ENCODE measurements at places on chromosomes 1 and 21. TPM values are rescaled to one million over a fixed set of nuclear protein-coding genes. Genes with fewer than 3 reads are reported as not detected.

Gene KRTAP21-2
- total RNA-seq, result not detected

Gene DHX9
- total RNA-seq, result 102 TPM

Gene KRTAP26-1
- total RNA-seq, result not detected

Gene CLCA4
- not detected for total RNA-seq

Gene HIVEP3
- 7.3 TPM for total RNA-seq

Gene S100A6
- 798 TPM for total RNA-seq

Gene TMEM61
- not detected for total RNA-seq

Gene YBX1
- 809 TPM for total RNA-seq

Gene ADORA1
- 0.44 TPM for total RNA-seq

Gene ST6GALNAC5
- not detected for total RNA-seq

Gene AVPR1B
- total RNA-seq, result not detected

Gene PLA2G2F
- total RNA-seq, result not detected

Gene AKR1A1
- 57.8 TPM for total RNA-seq

Gene LAPTM5
- total RNA-seq, result 767 TPM

Gene CADM3
- 11.9 TPM for total RNA-seq

Gene SLC30A2
- 0.22 TPM for total RNA-seq

Gene SV2A
- 0.22 TPM for total RNA-seq

Gene TEX50
- total RNA-seq, result not detected

Gene TDRD10
- total RNA-seq, result 9.0 TPM

Gene NBPF10
- total RNA-seq, result 0.98 TPM

Gene HES3
- total RNA-seq, result not detected

Gene MYOG
- not detected for total RNA-seq

Gene CC2D1B
- 23.5 TPM for total RNA-seq

Gene MYOM3
- total RNA-seq, result 0.94 TPM

Gene AMY2B
- total RNA-seq, result 66.3 TPM

Gene HRNR
- total RNA-seq, result not detected

Gene CAMK1G
- total RNA-seq, result 0.51 TPM

Gene DLGAP3
- total RNA-seq, result not detected

Gene RNU1-4
- under 0.01 TPM for total RNA-seq

Gene CD244
- not detected for total RNA-seq

Gene PADI2
- total RNA-seq, result 0.19 TPM

Gene CELA3B
- total RNA-seq, result not detected

Gene PGBD5
- 5.9 TPM for total RNA-seq

Gene NID1
- 180 TPM for total RNA-seq

Gene HUNK
- 0.17 TPM for total RNA-seq

Gene PLEKHN1
- total RNA-seq, result 0.33 TPM

Gene SNAP47
- total RNA-seq, result 21.4 TPM
